Uterus (tissue), 4 donors: ENCODE measurements at places on chromosomes 2 and 18. TPM values are rescaled to one million over a fixed set of nuclear protein-coding genes. Genes with fewer than 3 reads are reported as not detected.

DNA sequence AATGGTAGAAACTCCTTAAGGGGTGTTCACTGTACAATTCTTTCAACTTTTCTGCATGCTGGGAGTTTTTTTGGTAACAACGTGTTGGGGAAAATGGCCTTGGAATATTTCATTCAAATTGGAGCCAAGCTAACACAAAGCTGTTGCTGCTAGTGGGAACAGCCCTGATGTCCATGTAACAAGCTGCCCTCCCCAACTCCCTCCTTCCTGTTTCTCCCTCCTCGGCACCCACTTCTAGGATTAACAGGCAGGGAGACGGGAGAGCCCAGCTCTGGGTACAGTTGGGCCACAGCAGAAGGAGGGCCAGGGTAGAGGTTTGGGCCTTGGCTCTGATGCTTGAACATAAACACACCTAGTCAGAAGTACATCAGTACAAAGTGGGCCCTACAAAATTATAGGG lies 9.4 kb upstream of the MOCOS start:
- H3K27me3 ChIP-seq = no peaks in the 10 kb centered on the region
- no peaks in the 10 kb centered on the region for H3K4me1 ChIP-seq
- H3K4me3 ChIP-seq = no peak overlapping the region
- no peaks in the 10 kb centered on the region for H3K36me3 ChIP-seq
- DNase-seq = no peak
- H3K27ac ChIP-seq = no peak overlapping the region

- no peaks in the 10 kb centered on the region for H3K27me3 ChIP-seq
- H3K27ac ChIP-seq = peak overlapping the region; percentile 18
- H3K4me1 ChIP-seq = no peaks in the 10 kb centered on the region
- no peak for DNase-seq
Observed at GRCh38 chr2:101435001-101435862, 39.7 kb downstream of the RFX8 start.

The TUBA4B gene
- 0.83 TPM for total RNA-seq

The TOGARAM2 gene
- total RNA-seq = not detected

GRCh38 chr2:214019229-214019972 lies 391.5 kb upstream of the VWC2L start:
- no peaks in the 10 kb centered on the region for H3K4me1 ChIP-seq
- no peaks in the 10 kb centered on the region for H3K27me3 ChIP-seq
- no peaks in the 10 kb centered on the region for H3K36me3 ChIP-seq
- H3K27ac ChIP-seq = no peak overlapping the region
